Fibroblast of skin of right biceps (primary cell): ENCODE measurements at places on chromosomes 3 and 15.
A peak's percentile ranks its signal among the peaks of the same experiment; 100 is the strongest.

- no peak for DNase-seq
These were observed 136.1 kb downstream of the ADAMTS17 start for GRCh38 chr15:100205549-100206295.

- peak; percentile 63 for DNase-seq
These were observed 8.9 kb downstream of the TPM1 start for GRCh38 chr15:63051156-63052066.

- DNase-seq, result no peak
These were observed 28.7 kb downstream of the HDGFL3 start for GRCh38 chr15:83178869-83179325.

DNA sequence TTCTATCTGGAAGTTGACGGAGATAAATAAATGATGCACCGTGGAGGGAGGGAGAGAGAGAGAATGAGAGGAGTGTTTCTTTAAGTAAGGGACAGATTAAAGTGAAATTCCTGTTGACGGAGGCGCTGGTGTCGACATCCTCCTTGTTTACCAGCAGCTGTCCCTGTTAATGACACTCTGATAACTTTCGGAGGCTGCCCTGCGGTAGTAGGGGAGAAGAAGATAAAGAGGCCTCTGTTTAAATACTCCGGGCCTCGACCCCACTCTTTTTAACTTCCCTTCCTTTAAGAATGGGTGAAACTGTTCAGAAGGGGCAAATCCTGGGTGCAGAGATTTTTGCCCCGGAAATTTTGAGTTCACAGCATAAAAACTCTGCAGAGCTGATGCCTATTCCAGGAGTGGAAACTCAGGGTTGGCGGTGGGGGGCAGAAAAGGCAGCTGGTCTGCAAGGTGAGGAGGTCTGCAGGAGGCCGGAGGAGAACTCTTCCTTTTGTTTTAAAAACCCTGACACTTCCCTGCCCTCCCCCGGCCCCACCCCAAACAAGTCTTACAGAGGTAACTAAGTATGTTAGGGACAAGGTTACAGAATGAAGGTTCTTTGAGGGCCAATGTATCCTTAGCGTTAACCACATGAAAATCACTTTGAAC, 276.6 kb upstream of the NR2F2 start:
- no peak for DNase-seq

- DNase-seq, result peak; percentile 78
These were observed 21.8 kb downstream of the IGDCC4 start for GRCh38 chr15:65400760-65401610.

- no peak for DNase-seq
These were observed 74.0 kb downstream of the CHRNA7 start for GRCh38 chr15:32104061-32104995.

DNA sequence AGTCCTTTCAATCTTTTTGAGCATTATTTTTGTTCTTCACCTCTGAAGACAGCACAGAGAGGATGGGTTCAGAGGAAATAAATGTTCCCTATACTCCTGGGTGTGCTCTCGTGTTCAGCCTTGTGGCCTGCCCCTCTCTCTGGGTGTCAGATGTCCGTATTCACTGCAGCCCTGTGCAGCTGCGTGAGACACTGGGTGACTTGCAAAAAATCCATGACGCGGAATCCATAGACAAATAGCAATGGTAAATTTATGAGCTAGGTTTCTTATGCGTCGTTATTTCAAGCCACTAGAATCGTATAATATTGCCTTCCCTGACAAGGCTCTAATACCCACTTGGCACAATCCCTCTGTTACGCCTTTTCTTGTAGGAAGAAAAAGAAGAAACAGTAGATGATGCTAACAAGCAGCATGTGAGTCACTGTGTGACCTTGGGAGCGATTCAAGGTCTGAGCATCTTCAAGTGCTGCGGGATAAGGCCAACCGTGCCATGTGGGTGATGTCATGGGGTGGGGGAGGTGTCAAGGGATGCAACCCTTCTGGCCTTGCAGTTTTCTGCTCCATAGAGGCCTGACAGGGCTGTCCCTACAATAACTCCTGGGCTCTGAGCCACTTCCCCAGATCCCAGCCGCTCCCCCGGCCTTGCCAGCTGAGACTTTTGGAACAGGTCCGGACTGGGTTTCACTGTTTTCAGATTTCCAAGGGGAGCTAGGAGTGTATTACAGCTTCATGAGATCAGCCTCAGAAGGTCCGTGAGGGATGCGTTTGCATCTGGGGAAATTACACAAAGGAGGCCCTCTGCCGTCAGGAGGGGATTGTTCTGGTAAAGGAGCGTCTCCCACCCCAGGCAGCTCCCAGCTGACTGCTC, 47.6 kb upstream of the POMGNT2 start:
- DNase-seq, result peak; percentile 75

GRCh38 chr3:60555686-60556354, 695.4 kb downstream of the FHIT start:
- peak; percentile 68 for DNase-seq

DNA sequence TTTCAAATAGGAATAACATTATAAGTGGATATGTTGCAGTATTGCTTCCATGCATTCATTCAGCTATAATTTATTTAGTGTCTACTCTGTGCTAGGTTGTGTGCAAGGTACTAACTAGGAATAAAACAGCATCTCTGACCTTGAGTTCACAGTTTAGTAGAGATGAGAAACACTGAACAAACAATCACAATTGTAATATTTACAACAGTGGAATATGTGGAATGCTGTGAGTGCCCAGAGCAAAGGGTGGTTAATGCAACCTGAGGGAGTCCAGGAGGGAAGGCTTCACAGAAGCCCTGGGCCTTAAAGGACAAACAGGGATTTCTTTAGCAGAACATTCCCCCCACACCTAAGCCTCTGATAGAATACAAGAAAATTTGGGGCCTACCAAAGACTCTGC, 13.3 kb downstream of the SFMBT1 start:
- no peak for DNase-seq

DNA sequence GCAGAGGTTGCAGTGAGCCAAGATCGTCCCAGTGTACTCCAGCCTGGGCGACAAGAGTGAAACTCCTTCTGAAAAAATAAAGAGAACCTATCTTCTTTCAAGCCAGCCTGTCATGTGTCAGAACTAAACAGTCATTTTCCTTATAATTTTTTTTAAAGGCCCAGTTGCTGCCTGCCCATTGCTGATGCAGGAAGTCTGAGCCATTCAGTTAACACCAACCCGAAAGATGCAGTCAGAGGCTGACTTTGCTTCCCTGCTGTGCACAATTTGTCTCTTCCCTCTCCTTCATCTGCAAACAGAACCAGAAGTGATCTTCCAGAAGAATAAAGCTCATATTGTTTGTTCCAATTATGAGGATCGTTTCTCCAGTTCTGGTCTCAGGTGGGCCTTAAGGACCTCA, 220.6 kb downstream of the SLCO3A1 start:
- DNase-seq, result no peak

DNA sequence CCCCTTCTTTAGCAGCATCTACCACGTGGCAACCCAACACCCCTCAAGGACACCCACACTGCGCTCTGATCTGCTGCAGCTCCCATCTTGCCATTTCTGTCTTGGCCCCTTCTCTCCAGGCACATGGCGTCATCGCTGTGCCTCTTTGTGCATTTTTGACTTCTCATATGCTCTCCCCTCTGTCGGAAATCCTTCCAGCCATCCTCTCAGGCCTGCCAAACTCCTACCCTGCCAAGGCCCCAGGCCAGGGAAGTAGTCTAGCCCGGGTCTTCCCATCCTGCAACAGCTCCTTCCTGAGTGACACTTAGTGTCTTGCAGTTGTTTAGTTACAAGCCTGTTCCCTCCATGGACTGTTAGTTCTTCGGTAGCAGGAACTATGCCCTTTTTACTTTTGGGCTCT, 34.0 kb upstream of the CTXND1 start:
- no peak for DNase-seq

GRCh38 chr15:78533331-78533730, 6.9 kb upstream of the PSMA4 start:
- no peak for DNase-seq

GRCh38 chr15:78715930-78716329, 74.9 kb upstream of the CHRNB4 start:
- peak; percentile 87 for DNase-seq

- DNase-seq, result no peak
These were observed 522.3 kb downstream of the IGSF11 start for GRCh38 chr3:118512301-118512700.

DNA sequence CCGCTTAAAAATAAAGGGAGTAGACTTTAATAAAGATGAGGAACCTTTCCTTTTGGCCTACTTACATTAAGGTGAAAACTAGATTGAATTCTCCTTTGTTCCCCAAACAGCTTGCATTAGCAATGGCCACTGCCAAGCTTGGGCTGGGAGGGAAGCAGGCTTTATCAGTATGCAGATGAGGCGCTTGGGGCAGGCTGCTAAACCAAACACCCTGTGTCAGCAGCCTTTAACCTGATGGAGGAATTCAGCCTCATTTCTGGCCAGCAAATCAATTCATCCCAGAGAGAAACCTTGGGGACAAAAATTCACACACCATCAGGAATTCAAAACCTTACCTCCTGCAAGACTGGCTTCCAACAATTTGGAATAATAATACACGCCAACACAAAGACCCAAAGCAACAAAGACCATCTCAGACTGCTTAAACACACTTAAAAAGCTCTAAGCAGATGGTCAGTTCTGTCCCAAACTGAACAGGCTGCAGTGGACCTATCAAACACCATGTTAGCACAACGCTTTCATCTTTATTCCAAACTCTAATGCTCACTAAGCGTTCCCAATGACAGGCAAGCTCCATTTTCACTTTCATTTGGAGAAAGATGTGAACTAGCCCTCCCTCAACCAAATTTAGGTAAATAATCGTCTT, 255.1 kb upstream of the CMC1 start:
- DNase-seq, result no peak

- DNase-seq, result peak; percentile 65
These were observed 70.8 kb upstream of the ZBTB20 start for GRCh38 chr3:115217678-115218451.
